ENCODE measurements at places on chromosomes 11 and 22.

DNA sequence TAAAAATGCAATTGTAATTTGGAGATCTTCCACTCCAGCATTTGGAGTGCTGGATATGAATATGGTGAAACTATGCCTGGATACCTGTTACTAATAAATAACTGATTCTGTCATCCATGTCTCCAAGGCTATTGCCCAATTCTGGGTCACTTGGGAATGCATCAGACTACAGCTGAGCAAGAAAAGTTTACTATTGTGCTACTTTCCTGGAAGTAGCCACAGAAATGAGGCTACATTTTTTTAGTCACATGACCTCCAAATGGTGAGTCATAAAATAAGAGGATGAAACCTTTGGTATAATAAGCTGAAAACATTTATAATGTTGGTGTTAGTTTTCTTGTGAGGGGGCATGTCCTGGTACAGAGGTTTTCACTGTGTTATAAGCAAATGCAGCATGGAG, 44.4 kb downstream of the DCDC1 start:
- DNase-seq: no peak

DNA sequence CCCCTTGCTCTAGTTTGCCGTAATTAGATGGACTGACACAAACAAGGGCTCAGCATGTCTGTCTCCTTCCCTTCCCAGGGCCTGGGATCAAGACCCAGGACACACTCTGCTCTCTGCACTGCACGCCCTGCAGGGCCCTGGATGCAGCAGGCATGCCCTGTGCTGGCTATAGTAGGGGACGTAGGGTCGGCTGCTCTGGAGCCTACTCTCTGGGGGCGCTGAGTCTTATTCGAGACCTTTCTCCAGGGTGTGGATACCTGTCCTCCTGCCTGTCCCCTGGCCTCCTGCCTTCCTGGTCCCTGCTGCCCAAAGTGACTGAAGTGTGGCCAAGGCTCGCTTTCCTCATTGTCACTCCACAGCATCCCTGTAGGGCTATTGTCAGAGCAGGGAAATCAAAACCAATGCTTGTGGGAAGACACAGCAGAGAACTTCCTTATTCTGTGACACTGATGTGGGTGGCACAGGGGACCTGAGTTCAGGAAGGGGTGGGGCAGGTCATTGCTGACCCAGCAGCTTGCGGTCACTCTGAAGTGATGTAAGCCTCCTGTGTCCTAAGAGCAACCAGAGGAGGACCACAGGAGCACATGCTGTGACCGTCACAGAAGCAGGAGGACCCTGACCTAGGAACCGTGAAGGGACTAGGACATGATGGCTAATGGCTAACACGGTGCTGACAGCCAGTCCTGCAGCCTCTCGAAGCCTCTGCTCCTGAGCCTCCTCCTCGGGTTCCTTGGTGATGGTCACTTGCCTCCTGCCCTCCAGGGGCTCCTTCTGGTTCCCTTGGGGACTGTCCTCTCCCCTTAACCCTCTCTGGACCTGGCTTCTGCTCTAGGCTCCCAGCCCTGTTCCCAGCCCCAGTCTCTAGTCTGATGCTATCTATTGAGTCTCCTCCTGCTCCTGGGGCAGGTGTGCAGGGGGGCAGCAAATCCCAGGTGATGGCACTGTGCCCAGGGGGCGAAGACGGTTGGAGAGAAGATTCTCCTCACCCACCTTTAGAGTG, 10.3 kb downstream of the APOBEC3A start:
- no peak for DNase-seq

DNA sequence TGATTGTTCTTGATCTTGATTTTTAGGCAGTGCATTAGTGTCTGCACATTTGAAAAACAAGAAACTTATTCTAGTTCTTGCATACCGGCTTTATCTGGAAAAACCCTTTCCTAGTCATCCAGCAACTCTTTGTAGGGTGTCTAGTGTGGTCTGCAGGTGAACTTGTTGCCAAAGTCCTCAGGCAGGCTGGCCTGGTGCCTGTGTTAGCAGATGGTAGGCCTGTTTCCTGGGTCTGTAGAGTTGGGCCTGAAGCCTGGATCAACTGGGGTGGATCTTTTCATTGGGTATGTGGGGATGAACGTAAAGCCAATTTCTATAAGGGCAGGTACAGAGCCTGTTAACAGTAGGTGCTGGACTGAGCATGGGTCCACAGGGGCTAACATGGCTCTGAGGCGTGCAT, 5.6 kb upstream of the GLYATL1 start:
- DNase-seq: no peak

- no peak for DNase-seq
Measured at GRCh38 chr11:134543241-134543640, 131.2 kb upstream of the B3GAT1 start.

DNA sequence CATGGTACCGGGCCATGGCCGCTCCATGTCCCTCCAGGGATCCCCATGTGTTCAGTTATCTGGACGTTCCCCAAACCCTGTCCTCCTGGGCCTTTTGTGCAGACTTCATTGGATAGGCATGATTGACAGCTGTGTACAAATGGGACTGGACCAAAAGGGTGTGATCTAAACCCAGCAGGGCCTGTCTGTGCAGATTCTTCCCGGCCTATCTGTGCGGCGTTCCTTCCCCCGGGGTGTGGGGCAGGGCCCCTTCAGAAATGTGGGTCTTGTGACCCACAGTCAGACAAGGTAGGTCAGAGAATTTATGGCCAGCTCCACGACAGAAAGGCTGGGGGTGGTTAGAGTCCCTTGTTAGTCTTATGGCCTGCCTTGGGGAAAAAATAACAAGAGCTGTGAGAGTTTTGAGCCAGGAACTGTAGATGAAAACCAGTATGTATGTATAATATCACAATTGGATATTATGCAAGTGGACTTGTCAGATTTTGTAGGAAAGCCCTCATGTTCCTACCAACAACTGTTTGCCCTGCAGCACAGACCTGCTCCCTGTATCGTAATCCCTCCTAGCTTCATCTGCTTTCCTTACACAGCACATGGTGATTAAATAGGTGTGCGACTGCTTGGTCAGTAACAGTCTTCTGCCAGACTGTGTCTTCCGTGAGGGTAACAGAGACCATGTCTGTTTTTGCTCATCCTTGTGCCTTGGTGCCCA, 31.7 kb downstream of the AP2A2 start:
- no peak for DNase-seq

DNA sequence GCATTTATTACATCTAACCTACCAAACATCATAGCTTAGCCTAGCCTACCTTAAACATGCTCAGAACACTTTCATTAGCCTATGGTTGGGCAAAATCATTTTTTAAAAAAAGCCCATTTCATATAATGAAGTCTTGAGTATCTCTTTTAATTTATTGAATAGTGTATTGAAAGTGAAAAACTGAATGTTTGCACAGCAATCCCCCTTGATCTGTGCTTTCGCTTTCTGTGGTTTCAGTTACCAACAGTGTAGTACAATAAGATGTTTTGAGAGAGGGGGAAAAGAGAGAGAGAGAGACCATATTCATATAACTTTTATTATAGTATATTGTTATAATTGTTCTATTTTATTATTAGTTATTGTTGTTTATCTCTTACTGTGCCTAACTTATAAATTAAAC, 8.4 kb upstream of the MAP6 start:
- DNase-seq: no peak

DNA sequence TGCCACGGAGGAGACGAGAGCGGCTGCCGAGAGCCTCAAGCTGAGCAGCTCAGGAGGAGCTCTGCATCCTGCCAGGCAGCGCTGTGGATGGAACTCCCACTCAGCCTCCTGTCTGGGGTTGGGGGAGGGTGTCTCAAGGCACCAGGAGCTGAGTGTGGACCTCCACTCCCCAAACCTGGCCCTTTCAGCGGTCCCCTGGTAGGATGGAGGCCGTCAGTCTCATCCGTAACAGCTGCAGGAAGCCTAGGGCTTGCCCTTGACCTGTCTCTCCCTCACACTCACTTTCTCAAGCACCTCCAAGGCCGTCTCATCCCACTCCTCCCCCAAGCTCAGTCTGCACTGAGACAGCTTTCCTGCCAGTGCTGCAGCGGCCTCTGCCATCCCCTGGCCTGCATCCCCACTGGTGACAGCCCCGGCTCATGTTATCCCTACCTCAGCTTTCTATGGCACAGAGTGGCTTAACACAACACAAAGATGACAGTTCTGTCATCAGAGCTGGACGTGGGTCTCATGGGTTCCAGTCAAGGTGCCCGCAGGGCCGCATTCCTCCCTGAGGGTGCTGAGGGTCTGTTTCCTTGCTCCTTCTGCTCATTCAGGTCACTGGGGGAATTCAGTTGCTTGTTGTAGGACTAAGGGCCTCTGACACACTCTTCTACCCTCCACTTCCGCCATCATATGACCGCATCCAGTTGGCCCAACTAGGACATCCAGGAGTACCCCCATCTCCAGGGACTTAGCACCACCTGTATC, 341.9 kb upstream of the B3GAT1 start:
- DNase-seq: no peak

DNA sequence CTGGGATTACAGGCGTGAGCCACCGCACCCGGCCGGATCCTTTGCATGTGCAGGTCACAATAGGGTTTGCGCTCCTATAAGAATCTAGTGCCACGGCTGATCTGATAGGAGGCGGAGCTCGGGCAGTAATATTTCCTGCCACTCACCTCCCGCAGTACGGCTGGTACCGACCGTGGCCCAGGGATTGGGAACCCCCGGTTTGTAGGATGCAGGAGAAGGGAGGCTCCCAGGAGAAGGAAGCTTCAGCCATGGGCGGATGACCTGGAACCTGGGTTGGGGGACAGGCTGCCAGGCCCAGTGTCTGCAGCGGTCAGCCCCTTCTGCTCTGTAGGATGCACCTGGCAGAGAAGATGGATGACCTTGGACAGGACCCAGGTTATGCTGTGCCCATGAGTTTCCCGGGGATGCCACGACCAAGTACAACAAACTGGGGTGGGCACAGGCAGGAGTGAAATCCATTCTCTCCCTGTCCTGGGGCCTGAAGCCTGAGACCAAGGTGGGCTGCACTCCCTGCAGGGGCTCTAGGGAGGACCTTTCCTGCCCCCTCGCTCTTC, 818.9 kb downstream of the BRD1 start:
- DNase-seq: no peak

GRCh38 chr11:75481223-75481921, 44.4 kb downstream of the GDPD5 start:
- DNase-seq: no peak

GRCh38 chr22:28008649-28009048, 89.6 kb upstream of the PITPNB start:
- no peak for DNase-seq

GRCh38 chr11:100887659-100888058, 200.6 kb downstream of the ARHGAP42 start:
- DNase-seq: no peak

DNA sequence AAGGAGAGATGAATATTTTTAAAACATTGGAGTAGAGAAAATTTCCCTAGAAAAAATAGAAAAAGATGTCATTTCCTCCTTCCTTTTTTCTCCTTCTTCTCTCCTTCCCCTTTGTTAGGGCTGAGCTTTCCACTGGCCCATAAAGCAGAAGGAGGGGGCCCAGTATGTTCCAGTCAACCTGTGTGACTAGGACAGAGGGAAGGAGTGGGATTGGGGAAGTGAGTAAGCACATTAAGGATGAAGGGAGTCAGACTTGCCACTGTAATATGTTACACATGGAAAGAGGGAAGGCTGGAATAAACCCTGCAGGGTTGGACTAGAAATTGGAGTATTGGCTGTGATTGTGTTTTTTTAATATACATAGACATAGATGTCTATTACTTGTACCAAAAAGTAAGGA, 20.1 kb upstream of the SPINDOC start:
- DNase-seq: no peak

- DNase-seq: peak; percentile 85
Measured at GRCh38 chr11:235609-235996, 539 bp downstream of the SIRT3 start.

GRCh38 chr11:94134651-94135512, 6.2 kb downstream of the PANX1 start:
- DNase-seq: peak; percentile 74

- no peak for DNase-seq
Measured at GRCh38 chr11:56906683-56907148, 82.0 kb upstream of the OR5AK2 start.

DNA sequence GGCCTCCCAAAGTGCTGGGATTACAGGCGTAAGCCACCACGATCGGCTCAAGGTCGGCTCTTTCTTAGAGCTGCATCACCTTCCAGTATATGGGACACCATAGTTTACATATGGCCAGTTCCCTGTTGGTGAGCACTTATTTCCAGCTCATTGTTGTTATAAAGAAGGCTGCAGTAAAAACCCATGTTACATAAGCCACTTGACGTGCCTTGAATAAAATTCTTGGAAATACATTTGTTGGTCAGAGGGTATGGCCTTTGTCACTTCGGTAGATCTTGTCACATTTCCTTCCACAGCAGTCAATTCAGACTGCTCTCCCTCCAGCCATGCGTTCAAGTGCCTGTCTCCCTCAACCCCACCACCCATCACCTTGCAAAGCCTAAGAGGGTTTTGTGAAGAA, 92.9 kb downstream of the PRR5L start:
- no peak for DNase-seq

DNA sequence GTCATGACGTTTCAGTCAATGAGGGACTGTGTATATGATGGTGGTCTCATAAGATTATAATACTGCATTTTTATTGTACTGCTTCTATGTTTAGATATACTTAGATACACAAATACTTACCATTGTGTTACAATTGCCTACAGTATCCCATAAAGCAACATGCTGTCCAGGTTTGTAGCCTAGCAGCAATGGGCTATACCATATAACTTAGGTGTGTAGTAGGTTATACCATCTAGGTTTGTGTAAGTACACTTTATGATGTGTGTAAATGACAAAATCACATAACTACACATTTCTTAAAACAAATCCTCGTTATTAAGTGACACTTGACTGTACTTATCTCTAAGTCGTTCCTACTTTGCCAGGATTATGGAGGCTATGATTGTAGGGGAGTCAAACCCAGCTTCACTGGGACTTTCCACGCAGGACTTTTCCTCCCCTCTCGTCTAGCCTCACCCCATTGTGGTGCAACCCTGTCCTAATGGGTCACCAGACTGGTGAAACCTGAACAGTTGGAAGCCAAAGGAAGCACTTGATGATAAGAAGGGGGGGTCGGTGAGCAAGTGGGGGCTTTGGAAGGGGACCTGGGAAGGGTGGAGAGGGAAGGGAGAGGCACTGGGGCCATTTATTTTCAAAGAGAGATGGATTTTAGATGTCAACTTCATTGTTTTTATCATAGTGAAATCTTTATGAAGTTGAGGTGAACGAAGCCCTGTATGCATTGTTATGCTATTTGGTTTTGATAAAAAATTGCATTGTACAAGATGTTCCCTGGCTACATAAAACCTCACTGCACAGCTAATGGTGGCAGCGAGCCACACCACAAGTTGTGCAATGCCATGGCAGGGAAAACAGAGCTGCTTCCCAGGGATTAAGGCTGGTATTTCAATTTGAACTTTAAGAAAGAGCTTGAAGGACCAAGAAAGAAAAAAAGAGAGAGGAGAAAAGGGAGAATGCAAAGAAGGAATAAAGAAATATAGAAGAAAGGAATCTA, 129.1 kb downstream of the EHF start:
- no peak for DNase-seq

GRCh38 chr11:114057147-114057546, 2.4 kb upstream of the ZBTB16 start:
- no peak for DNase-seq

- no peak for DNase-seq
Measured at GRCh38 chr11:32895471-32895870, 2.9 kb downstream of the QSER1 start.

Measured in activated CD4-positive, alpha-beta T cell treated with anti-CD3 and anti-CD28 coated beads for 36 hours (primary cell).